Neuronal stem cell (in vitro differentiated cells): ENCODE measurements at places on chromosomes 4 and X.

GRCh38 chrX:115147220-115147619 lies 42.0 kb upstream of the RBMXL3 start:
- no peak for DNase-seq

DNA sequence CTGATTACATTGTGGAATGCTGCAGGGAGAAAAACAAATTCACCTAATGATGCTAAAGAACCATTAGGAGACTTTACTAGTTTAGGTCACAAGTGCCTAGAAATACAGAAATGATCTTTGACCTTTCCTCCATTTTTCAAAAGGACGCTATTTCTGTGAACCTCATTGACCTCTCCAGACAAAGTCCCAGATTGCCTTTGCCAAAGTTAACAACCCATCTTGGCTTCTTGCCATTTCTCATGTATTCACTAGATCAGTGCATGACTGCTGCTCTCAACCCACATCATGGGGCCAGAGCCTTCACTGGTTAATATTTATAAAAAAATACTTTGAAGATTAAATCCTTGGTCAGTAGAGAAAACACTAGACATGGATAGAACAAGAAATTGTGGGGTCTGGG lies 19.9 kb upstream of the AR start:
- no peak for DNase-seq

- DNase-seq, result no peak
These were observed 625.6 kb upstream of the FTHL17 start for GRCh38 chrX:31697294-31697916.

GRCh38 chr4:121096629-121097028 lies 24.3 kb upstream of the NDNF start:
- DNase-seq, result peak; percentile 9

DNA sequence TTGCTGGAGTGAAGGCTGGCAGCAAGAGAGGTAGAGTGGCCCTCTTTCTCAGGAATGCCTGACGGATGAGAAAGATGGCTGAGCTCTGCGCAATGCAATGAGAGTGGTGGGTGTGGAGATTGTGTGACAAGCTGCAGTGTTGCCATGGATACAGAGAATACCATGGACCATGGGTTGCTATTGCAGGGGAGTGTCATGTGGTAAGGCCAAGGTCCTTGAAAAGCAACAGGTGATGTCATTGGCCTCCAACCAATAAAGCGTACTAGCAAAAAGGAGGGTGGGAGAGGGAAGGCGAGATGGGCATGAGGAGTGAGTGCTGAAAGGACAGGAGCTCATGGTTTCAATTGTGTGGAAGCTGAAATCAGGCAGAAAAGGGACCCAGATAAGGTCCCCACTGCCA lies 1.8 kb downstream of the PNMA5 start:
- DNase-seq, result no peak

DNA sequence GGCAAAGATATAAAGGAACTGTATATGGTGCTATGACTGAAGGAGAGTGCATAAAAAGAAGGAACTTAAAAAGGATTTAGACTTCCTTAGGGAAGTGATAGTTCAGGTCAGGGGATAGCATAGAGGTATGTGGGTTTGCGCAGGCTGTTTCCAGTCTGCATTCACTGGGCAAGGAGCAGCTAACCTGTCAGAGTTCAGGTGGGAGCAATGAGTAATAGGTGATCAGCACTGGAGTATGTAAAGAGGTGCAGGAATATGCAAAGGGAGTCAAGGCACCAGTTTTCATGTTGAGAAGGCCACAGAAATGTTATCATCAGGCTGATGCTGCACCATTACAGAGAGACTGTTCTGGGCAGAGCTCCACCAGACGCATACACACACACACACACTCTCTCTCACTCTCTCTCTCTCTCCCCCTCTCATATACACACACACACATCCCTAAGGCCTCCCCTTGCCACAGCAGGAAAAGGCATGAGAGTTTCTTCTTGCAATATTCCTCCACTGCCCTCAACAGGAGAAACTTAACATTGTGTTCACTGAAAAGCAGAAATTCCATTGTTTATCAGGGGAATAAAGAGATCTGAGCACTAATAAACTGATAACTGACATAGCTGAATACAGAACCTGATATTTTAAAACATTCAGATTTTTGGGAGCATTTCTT lies 256.4 kb upstream of the GRID2 start:
- DNase-seq, result no peak

GRCh38 chrX:150599226-150599625 lies 30.8 kb downstream of the MTM1 start:
- DNase-seq, result no peak

DNA sequence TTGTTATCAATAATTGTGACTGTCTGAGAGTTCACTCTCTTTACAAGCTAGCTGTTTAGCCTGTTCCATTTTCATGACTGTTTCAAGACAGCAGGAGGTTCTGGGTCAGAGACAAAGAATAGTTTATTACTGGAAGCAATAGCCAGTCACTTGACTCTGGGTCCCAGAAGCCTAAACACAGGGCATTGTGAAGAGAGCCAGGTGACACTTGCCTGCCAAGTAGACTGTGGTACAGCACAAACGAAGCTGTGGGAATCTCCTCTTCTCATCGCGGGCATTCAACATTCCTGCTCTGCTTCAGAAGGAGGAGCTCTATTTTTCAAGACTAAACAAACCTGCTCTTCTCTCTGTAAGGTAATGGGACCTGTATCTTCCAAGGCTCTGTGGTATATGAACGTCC lies 485.1 kb downstream of the TRIML1 start:
- no peak for DNase-seq

- no peak for DNase-seq
These were observed 1160.0 kb downstream of the ADGRL3 start for GRCh38 chr4:62360156-62360545.

DNA sequence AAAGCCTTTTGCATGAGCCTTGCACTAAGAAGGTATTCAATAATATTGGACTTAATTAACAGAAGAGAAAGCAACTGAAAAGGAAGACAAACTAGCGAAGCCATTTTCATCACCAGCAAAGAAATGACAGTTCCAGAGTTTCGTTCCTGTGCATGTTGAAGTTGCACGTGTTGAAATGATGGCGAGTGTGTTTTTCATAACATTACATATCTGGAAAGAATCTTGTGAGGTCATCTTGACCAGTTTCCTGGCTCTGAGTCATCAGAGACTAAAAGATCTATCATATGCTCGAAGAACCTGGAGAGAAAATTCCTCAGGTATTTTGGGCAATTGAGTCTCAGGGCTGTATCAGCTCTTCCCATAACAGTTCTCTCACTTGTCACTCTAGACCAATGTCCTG lies 106.2 kb upstream of the MAML3 start:
- no peak for DNase-seq

- DNase-seq, result no peak
These were observed 4.4 kb upstream of the VAMP7 start for GRCh38 chrX:155876704-155877103.

DNA sequence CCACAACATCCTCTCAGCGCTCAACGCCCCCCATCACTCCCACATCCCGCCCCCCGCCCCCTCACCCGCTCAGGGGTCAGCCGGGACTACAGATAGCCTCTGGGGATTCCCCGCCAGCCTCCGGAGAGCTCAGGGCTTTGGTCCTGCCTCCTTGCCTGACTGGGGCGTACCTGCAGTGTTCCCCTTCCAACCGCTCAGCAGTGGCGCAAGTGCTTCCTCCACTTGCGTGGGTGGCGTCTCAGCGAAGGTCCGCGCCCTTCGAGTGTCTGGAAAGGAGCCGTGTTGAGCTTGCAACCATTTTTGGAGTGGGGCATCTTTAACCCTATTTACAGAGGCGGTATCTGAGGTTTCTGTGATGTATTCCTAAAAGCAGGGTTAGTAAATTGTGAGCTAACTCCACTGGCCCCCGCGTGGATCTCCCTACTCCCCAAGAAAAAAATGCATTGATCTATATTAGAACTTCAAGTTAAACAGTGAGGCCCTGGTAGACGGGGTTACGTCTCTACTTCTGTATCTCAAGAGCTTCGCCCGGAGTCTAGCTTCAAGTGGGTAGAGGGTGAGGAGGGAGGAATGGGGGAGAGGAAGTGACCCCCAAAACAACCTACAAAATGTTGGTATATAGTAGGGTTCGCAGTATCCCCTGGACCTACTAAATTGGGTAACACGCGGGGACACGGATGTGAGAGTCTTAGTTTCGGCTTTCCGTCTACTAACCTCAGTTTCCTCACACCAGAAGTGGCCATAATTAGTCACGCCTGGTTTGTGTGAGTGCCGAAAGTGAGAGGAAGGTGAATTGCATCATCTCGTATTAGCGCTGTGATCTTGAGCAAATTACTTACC lies 16.1 kb downstream of the NKX3-2 start:
- no peak for DNase-seq

DNA sequence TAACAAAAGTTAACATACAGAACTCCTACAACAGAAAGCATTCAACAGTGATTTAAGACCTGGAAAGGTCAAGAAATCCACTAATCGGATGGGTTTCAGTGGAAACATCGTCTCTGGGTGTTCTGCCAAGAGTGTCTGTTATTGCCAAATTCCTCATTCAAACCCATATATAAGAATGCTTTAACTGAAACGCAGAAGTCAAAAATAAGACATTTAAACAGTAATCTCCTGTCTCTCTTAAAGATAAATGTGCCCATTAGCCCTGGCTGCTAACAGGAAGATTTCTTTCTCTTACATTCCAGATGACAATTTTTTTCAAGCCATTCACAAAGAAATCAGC lies 31.5 kb downstream of the DCTD start:
- no peak for DNase-seq

DNA sequence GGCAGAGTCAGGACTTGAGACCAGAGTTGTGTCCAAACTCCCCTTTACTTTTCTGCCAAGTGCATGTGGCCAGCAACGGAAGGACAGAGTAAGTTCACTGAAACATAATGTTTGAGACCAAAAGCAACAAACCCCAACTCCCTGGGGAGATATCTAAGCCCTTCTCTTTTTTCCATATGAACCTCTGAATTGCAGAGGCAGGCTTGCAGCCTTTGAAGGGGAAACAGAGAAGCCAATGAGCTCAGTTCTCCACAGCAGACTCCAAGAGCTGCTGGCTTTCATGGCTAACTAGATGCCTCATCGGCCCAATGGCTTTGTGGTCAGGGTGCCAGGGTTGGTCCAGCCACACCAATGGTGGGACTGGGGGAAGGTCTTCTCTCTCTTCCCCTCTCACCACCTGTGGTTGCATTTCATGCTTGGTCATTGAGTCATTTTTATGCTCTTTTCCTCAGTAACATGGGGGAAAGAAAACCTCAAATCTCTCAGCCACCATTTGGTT lies 34.0 kb downstream of the STARD8 start:
- no peak for DNase-seq

DNA sequence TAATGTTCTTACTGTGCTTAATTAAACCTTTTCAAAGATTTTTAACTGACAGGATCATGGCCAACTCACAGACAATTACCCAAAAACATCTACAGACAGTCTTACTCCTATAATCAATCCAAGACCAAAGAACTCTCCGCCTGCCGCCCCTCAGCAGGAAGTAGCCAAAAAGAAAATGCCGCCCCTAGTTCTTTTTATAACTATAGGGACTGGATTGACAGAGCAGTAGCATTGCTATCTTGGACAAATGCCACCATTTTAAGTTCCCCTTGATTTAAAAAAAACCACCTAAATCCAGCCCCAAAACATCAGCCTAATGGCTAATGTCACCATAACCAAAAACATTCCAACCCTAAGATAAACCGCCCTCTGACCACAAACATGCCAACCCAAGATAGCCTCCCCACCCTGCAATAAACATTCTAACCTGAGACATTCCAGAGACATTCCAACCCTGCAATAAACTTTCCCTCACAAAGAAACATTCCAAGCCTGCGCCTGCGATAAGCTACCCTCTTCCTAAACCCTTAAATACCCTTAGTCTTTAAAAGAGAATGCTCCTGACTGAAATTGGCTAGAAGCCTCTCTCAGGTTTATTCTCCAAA lies 77.0 kb downstream of the COQ2 start:
- DNase-seq, result no peak

DNA sequence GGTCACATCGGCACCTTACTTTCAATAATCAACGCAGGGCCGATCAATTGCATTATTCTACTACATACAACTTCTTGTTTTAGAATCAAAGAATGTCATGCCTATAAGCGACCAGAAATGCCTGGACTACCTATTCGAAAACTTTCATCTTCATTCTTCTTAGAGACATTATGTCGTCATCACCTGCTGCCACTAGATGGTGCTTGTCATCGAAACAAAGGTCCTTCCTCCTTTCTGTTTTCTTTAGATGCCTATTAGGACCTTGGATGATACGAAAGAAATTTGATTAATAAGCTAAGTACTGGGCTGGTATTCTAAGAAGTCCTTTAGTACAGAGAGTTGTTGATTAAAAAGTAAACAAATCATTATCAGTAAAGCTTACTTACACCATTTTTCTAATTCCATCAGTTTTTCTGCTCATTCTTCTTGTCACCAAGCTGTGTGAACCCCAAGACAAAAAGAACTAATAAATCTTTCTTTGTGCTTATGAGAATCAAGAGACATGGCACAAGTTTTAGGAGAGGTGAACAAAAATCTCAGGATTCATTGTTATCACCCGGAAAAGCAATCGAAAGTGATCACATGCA lies 154.5 kb upstream of the SLC4A4 start:
- DNase-seq, result peak; percentile 46

- no peak for DNase-seq
These were observed 84.9 kb downstream of the MAML3 start for GRCh38 chr4:140069066-140069465.

GRCh38 chrX:3450881-3451570 lies 104.6 kb upstream of the MXRA5 start:
- DNase-seq, result no peak

DNA sequence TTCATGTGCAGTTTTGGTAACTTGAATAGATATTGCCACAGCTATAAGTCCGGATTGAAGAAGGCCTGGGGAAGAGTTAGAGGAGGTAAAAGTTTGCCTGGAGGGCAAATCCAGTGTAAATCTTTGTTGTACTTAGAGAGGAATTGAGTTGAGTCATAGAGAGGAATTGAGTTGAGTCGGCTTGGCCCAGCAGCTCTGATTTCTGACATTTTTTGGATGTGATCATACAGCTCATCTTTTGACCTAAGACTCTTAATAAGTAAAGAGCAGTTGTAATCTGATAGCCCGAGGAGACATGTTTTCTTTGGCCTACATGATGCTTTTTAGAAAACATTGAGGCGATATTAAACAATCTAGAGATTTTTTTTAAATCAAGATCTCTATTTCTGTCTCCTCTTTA lies 3.9 kb downstream of the KIT start:
- DNase-seq, result no peak

DNA sequence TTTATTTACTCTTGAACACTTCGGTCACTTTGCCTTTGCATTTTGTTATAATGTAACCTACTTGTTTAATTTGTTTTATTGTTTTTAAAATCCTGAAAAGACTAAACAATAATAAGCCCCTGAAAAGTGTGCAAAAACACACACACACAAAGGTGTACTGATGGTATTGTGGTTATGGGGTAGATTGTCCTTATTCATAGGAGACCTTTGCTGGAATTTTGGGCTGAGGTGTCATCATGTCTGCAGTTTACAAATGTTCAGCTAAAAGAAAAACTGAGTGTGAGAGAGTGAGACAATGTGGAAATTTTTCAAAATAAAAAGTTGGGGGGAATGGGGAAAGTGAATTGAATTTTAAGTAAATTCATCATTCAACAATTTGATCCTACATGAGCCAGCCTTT lies 174.9 kb downstream of the QDPR start:
- no peak for DNase-seq
